Stimulated activated CD8-positive, alpha-beta memory T cell treated with anti-CD3 and anti-CD28 coated beads, Interleukin-7, amount 100 ng/mL, for 1 hour (primary cell): ENCODE measurements at places on chromosomes 11 and 22.

DNA sequence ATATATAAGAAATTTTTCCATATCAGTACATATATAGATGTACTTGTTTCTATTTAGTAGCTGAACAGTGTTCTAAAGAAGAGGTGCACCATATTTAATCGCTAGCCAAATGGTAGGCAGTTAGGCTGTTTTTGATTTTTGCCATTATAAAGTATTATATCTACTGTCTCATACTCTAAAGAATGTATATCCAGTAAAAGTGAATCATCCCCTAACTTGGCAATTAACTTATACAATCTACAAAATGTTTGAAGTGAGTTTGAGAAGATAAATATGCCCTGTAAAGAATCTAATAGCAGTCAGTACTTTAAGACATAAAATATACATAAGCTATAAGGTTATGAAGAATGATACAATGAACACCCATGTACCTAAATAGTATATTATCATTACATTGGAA lies 291.5 kb downstream of the SWAP70 start:
- DNase-seq = no peak

GRCh38 chr11:12211331-12212065 lies 101.1 kb downstream of the MICAL2 start:
- no peak for DNase-seq

DNA sequence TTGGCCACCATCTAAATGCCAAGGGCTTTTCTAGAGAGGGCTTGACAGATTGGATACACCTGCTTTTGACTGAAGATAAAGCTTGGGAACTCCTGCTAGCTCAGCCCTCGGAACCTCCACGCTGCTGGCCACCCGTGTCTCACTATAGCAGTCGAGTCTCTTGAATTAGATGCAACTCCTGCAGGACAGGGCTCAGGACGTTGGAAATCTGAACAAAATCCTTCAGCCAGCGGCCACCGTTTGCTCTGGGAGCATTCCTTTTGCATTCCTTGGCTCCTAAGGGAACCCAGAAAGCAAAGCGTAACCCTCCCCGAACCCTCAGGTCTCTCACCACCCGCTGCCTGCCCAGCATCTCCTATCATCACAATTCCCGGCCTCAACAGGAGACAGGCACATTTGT lies 77.8 kb downstream of the GRIK4 start:
- DNase-seq = no peak

GRCh38 chr11:125168918-125169456 lies 4.4 kb downstream of the PKNOX2 start:
- no peak for DNase-seq

DNA sequence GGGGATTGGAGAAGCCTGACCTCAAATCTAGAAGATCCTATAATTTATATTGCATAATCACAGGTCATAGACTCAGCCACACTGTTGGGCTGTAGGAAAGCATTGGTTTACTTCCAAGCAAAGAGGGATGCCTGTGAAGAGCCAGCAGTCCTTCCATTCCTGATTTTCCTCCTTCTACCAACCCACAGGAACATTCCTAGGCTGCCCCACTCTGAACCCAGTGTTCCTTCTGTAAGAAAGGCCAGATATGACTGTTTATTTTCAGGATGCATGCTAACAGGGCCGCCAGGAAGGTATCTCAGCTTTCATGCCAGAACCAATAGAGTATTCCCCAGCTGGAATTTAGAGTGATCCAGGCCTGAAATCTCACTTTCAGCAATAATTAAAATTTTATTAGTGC lies 197.1 kb downstream of the ETS1 start:
- no peak for DNase-seq

DNA sequence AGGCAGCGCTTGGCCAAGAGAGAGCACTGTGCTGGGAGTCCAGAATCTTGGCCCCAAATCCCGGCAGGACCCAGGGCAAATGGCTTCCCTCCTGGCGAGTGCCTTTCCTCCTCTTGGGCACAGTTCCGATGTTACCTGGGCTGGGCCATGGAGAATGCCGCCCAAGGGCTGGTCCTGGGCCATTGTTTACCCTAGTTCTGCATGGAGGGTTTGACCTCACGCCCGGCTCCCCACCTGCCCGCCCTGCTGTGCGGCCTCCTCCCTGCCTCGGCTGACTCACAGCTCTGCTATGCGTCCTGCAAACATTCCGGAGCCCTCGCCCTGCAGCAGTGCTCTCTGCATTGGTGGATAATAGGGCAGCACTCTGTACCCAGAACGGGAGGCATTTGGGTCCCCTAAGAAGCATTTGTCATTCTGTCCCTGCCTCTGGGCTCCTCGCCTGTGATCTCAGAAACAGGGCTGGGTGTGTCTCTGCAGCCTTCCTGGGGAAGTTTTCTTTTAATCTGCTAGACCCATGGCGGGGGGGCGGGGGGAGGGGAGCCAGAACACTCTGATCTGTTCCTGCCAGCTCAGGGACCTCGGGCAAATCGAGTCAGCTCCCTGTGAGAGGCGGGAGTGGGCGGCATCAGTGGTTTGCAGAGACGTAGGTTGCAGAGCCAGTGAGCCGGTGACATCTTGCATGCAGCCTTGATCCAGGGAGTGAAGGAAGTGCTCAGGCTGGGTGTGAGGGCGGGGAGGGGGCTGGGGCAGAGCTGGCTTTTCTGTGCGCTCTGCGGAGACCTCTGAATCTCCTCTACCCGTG lies 32.9 kb upstream of the SMIM38 start:
- DNase-seq = no peak

GRCh38 chr22:36587289-36588154 lies 58.6 kb upstream of the EIF3D start:
- DNase-seq = no peak

DNA sequence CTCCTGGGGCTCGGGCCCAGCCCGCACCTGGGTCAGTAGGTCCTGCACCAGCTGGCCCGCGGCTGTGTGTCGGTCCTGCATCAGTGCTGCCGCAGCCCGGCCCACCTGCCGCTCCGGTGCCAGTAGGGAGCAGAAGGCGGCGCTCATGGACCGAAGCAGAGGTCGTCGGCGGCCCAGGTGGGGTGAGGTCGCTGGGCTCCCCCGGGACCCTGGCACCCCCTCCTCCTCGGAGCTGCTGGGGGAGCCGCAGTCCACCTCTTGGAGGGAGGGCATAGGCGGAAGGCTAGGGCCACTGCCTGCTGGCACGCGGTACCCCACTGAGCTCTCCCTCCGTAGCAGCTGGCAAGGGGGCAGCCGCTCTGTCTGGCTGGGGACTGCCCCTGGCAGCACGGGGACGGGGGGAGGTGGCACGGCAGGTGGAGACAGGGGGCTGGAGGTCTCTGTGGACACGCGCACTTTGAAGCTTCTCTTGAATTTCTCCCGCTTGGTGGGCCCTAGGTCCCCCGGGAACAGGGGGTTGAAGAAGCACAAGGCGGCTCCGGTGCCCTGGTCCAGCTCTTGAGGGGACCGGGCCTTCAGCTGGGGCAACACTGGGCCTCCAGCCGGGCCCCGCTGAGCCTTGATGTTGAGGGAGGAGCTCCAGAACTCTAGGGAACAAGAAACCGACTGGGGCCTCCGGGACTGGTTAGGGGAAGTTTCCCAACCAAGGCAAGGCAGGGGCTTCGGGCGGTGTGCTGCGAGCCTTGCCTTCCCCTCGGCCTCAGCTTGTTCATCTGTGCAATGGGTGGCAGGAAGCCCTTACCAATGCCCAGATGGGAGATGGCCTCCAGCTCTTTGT lies 1.4 kb downstream of the RIN1 start:
- DNase-seq = no peak

DNA sequence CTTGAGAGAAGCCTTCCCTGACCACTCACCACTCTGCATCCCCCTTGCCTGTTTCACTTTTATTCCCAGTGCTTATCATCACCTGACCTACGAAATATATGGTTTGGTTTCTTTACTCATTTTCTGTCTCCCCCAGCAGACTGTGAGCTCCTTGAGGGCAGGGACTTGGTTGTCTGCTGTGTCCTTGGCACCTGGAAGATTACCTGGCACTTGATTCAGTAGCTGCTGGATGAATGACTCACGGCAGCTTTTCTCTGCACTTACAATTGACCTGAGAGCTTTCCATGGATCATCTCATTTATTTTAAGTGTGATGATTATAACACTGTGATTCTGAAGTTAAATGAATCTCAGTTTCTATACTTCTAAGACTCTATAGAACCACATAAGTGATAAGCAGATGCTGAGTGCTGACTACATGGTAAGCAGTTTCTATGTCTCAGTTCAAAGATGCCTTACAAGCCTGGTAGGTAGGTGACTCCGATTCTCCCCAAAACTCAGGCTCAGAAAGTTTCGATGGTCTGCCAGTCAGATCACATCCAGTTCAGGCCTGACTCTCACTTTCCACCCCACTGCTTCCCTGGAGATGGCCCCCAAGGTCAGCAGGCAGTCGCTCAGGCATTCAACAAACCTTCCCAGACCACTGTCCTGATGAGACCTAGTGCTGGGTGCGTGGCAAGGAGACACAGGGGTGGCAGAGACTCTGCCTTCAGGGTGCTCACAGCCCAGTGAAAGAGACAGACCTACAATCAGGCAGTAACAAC lies 11.6 kb downstream of the IL2RB start:
- DNase-seq = no peak

DNA sequence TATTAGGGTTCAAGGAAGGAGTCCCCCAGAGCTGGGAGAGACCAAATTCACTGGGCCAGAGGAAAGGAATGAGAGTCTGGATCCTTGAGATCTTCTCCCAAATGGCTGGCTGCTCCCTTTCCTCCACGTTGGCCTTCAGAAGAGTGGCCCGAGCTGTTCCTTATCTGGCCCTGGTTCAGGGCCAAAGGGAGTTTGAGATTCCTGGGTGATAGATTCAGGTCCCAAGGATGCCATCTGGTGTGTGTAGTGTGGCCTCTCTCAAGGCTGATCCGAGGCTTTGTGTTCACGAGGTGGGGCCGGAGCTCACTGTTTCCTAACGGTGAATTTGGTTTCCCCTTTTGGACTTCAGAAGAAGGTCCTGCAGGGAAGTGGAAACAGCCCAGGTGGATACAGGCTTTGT lies 17.4 kb upstream of the ABCC8 start:
- no peak for DNase-seq

DNA sequence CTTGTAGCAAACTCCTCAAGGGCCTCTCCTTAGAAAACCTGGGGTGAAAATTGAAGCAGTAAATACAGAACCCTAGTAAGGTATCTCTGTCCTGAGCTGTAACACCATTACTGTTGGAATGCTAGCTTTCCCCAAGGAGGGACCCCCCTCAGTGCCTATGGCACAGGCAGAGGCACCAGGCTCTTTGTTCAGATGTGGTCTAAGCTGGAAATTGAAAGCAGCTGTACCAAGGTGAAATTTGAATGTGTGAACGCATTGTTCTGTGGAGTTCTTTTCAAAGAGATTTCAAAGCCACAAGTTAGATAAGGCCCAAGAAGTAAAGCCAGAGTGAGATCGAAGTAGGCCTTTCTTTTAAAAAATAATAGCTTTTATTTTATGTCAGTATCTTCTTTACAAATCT lies 71.9 kb upstream of the HORMAD2 start:
- DNase-seq = no peak

DNA sequence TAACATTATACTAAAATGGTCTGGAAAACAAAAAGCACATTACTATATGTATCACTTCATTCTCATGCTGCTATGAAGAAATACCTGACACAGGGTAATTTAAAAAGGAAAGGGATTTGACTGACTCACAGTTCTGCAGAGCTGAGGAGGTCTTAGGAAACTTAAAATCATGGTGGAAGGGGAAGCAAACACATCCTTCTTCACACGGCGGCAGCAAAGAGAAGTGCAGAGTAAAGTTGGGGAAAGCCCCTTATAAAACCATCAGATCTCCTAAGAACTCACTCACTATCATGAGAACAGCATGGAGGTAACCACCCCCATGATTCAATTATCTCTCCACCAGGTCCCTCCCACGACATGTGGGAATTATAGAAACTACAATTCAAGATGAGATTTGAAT lies 60.0 kb downstream of the FAM181B start:
- no peak for DNase-seq

GRCh38 chr11:77806415-77806814 lies 14.1 kb downstream of the RSF1 start:
- DNase-seq = no peak

DNA sequence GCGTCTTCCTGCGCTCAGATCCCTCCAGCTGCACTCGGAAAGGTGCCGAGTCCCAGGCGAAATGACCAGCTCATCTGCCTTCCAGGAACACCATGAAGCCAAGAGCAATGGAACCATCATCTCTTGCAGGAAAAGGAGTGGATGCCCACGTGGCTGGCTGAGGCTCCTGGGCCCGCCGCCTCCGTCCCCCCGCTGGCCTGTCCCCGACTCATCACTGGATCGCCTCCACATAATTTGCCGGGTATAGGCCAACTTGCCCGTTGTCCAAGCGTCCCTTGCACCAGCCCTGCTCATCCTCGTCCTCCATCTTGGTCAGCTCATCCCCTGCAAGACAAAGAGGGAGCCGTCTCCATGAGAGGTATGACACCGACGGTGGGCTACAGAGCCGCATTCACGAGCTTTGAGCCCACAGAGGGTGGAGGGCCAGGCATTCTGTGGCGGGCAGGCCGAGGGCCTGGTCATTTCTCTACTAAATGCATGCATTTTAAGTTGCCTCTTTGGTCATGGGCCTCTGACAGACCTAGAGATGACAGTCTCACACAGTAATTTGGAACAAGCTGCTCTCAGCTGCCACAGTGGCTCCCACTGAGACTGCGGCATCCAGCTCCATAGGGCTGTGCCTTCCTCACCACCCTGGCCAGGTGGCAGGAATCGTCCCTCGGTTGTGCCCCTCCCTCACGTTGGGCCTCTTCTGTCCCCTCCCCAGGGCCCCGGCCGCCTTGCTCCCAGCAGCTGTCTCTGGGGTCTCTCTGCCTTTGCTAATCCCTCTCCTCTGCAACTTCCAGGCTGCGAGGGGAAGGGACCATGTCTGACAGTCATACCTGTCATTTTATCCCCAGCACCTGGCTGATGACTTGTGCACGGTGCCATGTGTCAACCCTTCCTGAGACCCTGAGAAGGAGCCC lies 14.3 kb upstream of the ARFGAP3 start:
- DNase-seq = no peak

- DNase-seq = no peak
Measured at GRCh38 chr11:108774037-108774730, 109.3 kb downstream of the DDX10 start.

DNA sequence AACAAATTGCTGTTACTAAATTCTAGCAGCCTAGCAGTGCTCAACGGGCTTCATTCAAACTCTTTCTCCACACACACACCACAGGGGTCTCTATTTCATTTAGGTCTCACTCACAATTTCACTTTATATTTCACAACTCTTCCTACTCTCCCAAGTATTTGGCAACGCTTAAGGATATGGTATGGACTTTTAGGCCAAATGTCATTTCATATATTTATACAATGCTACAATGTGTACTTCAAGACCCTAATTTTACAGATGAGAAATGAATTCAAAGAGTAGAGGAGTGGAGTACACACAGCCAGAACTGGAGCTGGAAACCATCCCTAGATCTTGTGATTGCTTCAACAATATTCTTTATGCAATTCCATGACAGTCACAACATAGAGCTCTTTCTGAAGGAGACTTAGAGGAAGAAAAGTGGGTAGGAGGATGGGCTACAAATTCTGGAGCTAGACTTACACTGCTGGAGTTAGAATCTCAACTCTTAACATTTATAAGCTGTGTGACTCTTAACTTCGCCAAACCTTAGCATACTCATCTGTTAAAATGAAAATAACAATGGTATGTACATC lies 2.5 kb upstream of the MS4A13 start:
- no peak for DNase-seq
